ENCODE measurements at places on chromosomes 1 and 21.

- no peak for DNase-seq
Observed at GRCh38 chr21:25870084-25870483, 135.3 kb downstream of the GABPA start.

DNA sequence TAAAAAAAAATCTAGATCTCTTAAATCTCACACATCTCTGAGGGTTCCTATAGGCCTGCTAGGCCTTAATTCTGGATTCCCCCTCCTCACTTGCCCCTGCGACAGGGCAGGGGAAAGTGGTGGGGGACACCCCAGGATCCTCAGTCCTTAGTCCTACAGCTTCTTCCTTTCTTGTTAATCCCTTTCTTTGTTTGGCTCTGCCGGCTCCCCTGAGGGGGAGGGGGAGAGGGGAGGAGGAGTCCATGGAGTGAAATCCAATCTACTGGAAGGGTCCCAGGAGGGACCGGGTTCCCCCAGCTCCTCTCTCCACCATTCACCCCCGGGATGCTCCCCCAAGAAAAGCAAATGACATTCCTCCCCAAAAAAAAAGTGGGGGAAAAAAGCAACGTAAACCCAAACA lies 8.5 kb downstream of the MEX3A start:
- DNase-seq = no peak

DNA sequence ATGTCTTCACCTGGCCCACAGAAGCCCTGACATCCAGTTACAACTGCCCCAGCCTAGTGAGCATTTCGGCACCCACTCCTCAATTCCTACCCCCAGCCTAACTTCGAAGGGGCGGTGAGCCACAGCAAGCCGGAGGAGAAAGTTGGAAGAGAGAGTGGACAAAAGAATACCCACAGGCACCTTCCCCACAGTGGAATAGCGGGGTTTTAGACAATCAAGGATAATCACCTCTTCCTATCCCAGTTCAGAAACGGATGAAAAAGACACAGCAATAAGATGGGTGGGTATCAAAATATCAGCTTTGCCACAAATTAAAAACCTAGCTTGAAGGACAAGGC lies 1.3 kb upstream of the LSS start:
- DNase-seq = no peak

GRCh38 chr1:151158751-151159251 lies 2.4 kb downstream of the TNFAIP8L2 start:
- no peak for DNase-seq

DNA sequence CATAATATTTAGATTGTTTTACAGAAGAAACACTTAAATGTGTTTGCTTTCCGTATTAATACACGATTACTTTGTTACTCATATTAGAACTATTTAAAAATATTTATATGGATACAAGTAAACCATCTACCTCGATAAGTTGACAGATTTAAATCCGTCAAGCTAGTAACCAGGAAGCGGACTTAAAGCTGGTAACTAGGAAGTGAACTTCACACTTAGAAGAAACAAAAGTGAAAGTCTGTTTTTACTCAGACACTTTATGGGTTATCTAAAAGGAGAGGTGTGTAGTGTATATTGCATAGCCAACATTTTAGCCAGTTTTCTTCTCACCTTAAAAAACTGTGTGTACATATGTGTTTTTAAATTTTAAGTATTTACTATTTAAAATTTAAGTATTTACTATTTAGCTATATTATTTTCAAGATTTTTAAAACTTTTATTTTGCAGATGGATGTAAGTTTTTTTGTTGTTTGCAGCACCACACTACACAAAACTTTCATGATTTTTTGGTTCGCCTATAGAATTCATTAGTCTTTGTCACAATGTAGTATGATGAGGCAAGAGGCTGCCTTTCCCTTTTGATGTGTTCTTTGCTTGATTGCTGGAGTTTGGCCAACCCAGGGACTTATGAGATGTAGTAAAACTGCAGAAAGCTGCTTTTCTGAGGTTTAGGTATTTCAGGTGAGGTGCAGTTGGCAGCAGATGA lies 2.7 kb downstream of the USP25 start:
- no peak for DNase-seq

DNA sequence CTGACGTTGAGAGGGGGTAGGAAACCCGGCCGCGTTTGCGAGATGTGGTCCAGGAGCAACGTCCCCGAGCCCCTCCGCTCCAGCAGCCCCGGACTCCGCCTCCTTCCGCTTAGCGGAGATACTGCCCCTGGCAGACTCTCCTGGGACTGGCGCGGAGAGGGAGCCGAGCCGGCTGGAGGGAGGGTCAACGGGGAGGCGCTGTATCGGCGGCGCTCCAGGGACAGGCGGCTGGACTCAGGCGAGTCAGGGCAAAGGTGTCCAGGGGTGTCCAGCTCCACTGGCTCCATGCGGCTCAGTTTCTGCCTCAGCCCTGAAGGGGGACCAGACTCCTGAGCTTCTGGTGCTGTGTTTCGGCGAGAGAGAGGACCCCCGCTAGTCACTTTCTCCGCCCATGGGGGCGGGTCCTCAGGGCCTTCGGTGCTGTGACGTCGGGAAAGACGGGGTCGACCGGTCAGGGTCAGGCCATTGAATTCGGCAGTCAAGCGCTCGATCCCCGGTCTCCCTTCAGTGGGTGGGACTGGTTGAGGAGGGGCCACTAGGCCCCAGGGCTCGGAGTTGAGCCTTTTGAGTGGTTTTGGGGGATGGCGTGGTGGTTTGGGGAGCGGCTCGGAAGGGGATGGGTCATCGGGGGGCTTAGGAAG lies 2.8 kb upstream of the LIX1L start:
- no peak for DNase-seq

GRCh38 chr1:119372503-119373086 lies 4.0 kb downstream of the HAO2 start:
- no peak for DNase-seq

GRCh38 chr1:224707843-224708725 lies 92.0 kb downstream of the CNIH3 start:
- DNase-seq = no peak

DNA sequence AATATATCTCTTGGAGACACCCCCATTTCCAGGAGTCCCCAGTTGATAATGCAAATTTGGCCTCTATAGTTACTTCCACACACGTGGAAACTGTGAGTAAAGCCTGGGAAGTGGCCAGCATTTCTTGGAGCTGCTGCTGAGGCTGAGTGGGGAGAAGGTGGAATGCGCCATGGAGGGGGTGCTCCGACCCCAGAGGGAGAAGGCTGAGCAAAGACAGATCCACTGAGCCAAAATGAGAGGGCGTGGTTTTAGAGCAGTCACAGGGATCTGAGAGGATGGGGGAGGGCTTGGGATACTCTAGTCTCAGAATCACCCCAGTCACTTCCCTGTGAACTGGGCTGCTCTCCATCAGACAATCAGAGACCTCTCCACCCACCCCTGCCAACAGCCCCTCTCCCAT lies 38.7 kb downstream of the TRIM62 start:
- no peak for DNase-seq

DNA sequence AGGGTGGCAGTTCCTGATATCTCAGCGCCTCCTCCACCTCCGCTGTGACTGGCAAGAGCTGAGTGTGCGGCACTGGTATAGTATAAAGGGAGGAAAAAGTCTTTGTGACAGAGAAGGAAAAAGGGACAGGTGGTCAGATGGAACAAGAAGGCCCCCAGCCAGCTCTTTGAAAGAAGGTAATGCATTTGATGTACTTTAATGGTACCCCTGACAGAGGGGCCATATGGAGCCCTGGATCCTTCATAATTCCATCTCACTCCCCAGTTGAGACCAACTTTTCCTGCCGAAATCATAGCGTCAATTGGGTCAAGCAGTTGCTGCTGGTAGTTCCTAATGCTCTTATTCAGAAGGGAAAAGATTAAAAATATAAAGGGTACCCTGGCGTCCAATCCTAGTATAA lies 198.2 kb downstream of the ZNF326 start:
- no peak for DNase-seq

GRCh38 chr1:157145076-157145475 lies 6.9 kb upstream of the ETV3 start:
- no peak for DNase-seq

GRCh38 chr1:52970149-52970548 lies 43.1 kb downstream of the SCP2 start:
- DNase-seq = no peak

GRCh38 chr1:16300436-16300835 lies 51.8 kb downstream of the FBXO42 start:
- no peak for DNase-seq
